Central memory CD4-positive, alpha-beta T cell (primary cell): ENCODE measurements at places on chromosomes 1 and 21.

- DNase-seq, result no peak
Measured at GRCh38 chr1:114209971-114210370, 56.3 kb upstream of the SYT6 start.

DNA sequence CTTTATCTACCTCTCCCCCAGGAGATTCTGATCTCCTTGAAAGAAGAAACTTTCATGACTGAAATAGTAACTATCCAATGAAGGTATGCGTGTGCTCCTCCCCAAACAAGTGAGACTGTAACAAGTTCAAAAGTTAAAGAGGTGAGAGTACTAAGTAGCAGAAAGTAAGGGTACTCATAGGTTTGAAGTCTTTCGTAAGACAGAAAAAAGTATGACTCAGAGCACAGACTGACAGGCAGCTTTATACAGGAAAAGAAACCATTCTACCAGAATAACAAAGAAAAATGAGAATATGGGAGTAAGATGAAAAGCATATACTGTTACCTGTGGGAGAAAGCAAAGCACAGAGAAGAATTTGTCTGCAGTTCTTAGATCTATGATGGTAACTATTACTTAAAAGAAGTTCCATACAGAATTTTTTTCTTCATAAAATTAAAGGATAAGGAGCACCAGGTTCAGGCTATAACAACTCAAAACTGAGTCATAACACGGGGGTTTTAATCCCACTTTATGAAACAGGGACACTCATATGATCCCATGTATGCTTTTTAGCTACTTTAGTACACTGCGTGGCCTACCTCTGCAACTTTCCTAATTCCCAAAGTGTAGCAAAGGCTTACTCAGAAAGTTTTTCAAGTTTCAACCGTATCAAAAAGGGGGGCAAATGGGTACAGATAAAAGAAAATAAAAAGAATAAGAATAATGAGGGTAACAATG lies 52.0 kb downstream of the FOXJ3 start:
- no peak for DNase-seq

DNA sequence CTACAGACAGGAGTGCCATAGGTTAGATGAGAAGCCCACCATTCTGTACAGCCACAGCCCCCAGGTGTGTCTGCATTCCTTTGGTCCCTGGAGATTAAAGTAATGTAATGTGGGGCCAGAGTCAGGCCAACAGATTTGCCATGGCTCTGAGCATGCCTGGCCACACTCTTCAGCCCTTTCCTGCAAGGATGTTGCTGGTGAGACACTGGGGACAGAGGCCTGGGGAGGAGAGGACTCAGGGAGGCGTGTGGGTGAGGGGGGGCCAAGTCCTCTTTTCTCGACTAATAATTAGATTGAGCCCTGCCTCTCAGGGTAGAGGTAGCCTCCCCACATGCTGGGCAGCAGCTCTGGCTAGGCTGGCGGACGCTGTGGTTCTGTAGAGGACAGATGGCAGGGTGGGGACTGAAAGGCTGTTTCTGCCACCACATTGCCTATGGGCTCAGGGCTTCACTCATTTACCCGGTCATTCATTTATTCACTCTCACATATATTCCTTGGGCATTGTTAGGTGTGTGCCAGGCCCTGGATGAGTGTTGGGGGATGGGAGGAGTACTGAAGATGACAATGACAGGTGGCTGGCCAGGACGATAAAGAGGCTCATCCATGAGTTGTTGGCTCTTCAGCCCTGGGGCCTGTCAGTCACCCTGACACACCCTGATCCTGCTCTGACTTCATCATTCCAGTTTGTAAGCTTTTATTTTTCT lies 7.1 kb upstream of the PRCC start:
- DNase-seq, result no peak

DNA sequence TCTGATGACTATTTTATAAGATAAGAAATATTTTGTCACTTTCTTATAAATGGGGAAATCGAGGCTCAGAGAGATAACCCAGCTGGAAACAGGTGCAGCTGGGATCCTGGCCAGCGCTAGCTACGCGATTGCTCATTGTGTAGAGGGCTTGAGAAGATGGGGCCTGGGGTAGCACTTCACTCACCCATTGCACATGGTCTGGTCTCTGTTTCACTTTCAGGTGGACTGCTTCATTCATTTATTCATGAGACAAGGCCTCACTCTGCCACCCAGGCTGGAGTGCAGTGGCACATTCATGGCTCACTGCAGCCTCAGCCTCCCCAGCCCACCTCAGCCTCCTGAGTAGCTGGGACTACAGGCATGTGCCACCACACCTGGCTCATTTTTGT lies 23.8 kb downstream of the UBE4B start:
- DNase-seq, result no peak

GRCh38 chr21:35473496-35473895 lies 424.4 kb upstream of the RUNX1 start:
- no peak for DNase-seq

DNA sequence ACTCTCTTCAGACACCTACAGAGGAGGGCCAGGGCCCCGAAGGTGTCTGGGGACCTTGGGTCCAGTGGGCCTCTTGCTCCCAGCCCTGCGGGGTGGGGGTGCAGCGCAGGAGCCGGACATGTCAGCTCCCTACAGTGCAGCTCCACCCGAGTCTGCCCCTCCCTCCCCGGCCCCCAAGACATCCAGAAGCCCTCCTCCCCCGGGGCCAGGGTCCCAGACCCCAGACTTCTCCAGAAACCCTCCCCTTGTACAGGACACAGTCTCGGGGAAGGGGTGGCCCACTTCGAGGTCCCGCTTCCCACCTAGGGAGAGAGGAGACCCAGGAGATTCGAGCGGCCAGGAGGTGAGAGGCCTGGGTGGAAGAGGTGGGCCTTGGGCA lies 3.7 kb downstream of the ADAMTSL4 start:
- DNase-seq, result no peak

DNA sequence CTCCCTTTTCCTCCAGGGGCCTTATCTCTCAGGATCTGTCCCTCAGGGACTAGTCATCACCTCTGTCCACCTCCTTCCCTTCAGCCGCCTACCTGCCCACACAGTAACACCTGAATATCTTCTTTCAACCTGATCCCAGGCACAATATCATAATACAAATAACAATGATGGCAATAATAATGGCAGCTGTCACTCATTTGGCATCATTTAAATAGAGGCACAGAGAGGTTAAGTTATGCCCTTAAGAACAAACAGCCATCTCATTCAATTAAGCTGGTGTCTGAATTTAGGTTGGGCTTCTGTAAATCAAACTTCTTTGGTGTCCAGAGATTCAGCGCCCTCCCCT lies 47.5 kb downstream of the AHDC1 start:
- DNase-seq, result no peak

- no peak for DNase-seq
Measured at GRCh38 chr21:30193201-30193600, 22.7 kb downstream of the CLDN8 start.

DNA sequence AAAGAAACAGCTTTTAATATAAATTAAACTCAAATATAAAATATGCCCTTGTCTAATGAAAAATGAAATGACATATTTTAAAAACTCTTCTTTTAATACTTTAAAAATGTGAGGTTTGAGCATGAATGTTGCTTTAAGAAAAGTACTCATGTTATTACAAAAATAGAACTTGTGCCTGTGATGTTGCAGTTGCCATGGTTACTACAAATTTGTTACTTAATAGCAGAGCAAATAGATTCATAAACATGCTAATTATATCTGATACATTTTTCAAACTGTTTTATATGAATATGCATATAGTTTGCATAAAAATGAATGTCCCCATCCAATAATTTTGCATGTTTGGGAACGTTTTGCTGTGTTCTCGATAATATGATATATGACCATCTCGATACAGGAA lies 152.3 kb upstream of the DPYD start:
- no peak for DNase-seq

- DNase-seq, result no peak
Measured at GRCh38 chr1:53619367-53620060, 119.5 kb downstream of the GLIS1 start.
